ENCODE measurements at places on chromosomes 11 and 22. TPM values are rescaled to one million over a fixed set of nuclear protein-coding genes. Genes with fewer than 3 reads are reported as not detected.

IL18 gene
- total RNA-seq: 13.0 TPM

CRYBB3 gene
- not detected for total RNA-seq

P4HA3 gene
- 0.10 TPM for total RNA-seq

NXPE1 gene
- total RNA-seq: not detected

ZNF280A gene
- total RNA-seq: 0.10 TPM

RAB36 gene
- not detected for total RNA-seq
